Right lobe of liver (tissue), 6 donors: ENCODE measurements at places on chromosomes 5 and 9. TPM values are rescaled to one million over a fixed set of nuclear protein-coding genes. Genes with fewer than 3 reads are reported as not detected.

DNA sequence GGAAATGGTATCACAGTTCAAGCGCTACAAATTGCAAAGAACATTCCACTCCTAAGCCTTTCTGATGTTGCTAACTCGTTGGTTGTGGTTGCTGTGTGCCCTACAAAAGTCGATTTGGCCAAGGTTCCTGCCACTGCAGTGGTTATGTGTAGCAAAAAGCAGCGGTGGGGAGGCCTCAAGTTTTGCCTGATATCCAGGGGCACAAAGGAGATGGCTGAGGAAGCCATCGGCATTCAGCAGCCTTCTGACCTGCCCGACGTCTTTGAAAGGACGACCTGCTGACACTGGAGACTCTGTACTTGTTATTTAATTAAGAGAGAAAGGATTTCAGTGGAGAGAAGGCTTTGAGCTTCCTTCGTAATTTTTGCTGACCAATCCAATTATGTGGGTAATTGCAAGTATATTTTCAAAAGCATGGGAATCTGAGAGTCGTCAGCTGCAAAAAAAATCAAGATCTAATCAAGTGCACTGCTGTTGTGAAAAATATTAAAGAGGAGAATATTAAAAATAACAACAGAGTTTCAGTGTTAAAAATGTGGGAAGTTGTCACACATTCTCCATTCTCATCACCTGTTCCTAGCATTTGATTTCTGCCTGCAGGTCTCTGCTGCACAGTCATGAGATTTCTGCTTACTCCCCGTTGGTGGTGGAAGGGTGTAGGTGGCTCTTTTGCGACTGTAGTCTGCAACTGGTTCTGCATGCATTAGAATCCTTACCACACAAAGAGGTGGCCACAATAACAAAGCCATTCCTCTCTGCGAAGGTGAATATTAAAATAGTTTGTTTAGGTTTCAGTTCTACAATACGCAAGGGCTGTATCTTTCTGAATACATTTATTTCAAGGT is 319.2 kb downstream of the IRX2 start:
- no peaks in the 10 kb centered on the region for H3K27me3 ChIP-seq
- no peaks in the 10 kb centered on the region for H3K36me3 ChIP-seq
- DNase-seq, result no peak

GRCh38 chr5:134530301-134531077 is 5.0 kb downstream of the JADE2 start:
- H3K4me3 ChIP-seq, result no peak overlapping the region
- DNase-seq, result no peak
- peaks cover 30% of the 10 kb centered on the region for H3K4me1 ChIP-seq
- H3K27me3 ChIP-seq, result no peaks in the 10 kb centered on the region
- H3K27ac ChIP-seq, result no peak overlapping the region

- no peaks in the 10 kb centered on the region for H3K4me1 ChIP-seq
- no peaks in the 10 kb centered on the region for H3K36me3 ChIP-seq
- no peak overlapping the region for H3K27ac ChIP-seq
- DNase-seq, result no peak
- H3K27me3 ChIP-seq, result no peaks in the 10 kb centered on the region
- H3K4me3 ChIP-seq, result no peak overlapping the region
Observed at GRCh38 chr5:135743705-135744411, 90.6 kb upstream of the SLC25A48 start.

DNA sequence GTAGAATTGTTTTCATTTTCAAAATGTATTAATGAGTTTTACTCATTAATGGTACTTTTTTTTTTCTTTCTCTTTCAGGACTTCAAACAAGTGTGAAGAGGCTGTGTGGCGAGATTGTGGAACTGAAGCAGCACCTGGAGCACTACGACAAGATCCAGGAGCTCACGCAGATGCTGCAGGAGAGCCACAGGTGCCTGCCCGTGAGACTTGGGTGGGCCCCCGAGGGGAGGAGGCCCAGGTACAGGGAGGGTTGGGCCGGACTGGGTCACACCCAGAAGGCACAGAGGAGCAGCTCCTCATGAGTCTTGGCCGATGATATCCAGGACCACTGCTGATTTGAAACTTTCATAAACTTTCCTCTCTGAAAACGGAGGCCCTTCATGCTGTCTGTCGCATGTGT is 35.6 kb downstream of the CEP72 start:
- no peak for DNase-seq
- H3K4me3 ChIP-seq, result no peak overlapping the region
- H3K4me1 ChIP-seq, result no peaks in the 10 kb centered on the region
- no peak overlapping the region for H3K27ac ChIP-seq
- no peaks in the 10 kb centered on the region for H3K27me3 ChIP-seq

DNA sequence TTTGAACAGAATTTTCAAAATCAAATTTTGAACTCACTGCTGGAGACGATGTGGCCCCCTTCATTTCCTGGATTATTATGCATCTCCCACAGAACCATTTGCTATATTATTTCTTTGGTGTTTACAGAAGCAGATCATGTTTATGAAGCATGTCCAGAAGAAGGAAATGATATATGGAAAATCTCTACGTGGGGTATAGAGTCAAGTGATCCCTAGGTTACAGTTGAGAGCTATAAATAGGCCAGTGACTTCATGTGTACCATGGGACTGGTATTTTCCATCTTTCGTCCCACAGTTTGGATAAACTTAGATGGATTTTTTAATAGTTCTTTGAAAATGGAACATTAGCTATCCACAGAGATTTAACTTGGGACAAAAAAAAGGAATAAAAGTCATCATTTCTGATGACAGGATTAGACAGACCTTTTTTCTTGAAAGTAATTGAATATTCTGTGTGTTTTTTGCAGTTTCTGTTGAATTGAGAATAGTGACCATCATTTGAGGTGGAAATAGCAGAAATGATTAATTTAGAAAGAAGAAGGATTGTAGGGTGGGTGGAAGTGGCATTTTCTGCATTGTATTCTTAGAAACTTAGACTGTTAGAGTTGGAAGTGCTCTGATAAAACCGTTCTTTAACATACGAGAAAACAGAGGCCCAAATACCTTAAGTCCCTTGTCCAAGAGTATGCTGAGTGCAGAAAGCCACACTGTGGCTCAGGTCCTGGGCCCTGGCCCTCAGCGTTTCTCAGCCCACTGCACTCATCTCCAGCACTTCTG is 136.4 kb downstream of the PIP5K1B start:
- no peak overlapping the region for H3K4me3 ChIP-seq
- H3K4me1 ChIP-seq, result no peaks in the 10 kb centered on the region
- no peaks in the 10 kb centered on the region for H3K27me3 ChIP-seq

DNA sequence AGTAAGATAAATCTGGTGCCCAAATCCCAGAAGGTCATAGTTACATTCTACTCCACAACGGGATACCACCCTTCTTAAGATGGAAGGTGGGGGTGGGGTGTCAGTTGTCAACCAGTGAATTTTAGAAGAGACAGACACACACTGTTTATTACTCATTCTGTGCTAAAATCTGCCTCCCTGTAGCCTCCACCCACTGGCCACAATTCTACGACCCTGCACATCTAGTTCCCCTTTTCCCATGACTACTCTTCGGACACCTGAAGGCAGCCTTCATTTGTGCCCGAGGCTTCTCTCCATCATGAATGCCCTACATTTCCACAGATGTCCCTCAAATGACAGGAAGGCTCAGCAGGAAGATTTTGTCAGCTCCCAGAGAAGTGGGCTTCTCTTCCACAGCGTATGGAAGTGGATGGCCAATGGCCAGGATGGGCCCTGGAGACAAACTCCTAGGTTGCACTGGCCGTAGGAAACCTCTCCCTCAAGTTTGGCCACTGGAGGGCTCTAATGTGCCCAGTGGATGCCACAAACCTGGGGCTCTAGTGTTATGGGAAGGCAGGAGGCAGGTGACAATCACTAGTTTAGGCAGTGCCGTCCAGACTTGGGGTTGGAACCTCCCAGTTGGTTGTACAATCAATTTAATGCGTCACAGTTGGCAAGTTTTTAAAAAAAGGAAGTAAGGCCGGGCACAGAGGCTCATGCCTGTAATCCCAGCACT is 46.6 kb downstream of the PTPN3 start:
- H3K27me3 ChIP-seq, result no peaks in the 10 kb centered on the region
- H3K27ac ChIP-seq, result peak overlapping the region; percentile 3
- no peak overlapping the region for H3K4me3 ChIP-seq
- H3K36me3 ChIP-seq, result peaks cover 25% of the 10 kb centered on the region
- no peak for DNase-seq

DNA sequence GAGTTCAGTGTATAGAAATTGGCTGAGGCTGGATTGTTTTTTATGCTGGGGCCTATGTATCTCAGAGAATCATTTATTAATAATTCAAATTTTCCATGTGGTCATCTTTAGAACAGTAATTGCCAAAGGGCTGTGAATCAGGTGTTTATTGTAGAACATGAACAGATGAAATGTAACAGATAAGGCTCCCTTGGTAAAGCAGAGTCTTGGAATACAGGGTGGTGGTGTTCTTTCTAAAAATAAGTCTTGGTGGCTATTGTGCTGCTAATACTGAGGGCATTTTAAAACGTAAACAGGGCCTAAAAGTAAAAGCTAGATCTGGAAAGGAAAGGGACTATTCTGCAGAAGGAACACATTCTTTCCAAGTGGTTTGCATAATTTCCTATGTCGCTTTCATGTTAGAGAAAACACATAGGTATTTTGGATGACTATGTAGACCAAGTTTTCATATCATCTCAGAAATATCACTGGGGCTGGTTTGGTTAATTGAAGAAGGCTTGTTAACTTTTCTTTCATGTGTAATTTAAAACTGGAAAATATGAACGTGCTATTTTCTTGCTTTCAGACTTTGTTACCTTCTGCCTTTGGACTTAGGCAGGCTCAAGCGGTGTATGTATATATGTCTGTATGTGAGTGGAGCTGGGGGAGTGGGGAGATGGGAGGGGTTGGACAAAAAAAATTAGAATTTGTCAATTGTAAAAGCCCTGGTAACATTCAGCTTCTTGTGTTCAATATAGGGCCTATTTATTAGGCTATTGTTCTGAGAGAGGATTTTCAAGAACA is 119.9 kb upstream of the ANKRD55 start:
- no peak overlapping the region for H3K4me3 ChIP-seq
- H3K4me1 ChIP-seq, result no peaks in the 10 kb centered on the region
- no peaks in the 10 kb centered on the region for H3K36me3 ChIP-seq

DNA sequence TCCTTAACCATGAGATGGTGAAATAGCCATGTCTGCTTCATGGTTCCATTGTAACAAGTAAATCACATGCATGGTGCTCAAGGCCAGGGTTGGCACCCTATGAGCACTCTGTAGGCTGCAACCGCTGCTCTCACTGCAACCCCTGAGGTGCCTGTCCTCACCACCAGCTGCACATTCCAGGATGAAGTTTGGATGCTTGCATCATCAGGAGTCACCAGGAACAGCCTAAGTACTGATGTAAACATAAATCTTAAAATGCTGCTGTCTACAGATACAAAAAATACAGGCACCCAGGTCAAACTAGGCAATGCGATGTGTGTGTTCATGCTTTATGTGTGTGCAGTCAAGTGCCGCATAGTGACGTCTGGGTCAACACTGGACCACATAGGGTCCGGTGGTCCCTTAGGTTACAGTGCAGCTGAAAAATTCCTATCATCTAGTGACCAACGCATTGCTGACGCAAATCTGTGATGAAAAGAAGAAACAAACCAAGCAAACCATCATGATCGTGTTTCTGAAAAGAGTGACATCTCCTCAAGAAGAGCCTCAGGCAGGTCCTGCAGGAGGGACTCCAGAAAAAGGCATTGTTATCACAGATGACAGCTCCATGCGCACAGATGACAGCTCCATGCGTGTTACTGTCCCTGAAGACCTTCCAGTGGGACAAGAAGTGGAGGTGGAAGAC is 234.8 kb downstream of the AUH start:
- no peaks in the 10 kb centered on the region for H3K27me3 ChIP-seq
- H3K36me3 ChIP-seq, result no peaks in the 10 kb centered on the region
- H3K4me1 ChIP-seq, result no peaks in the 10 kb centered on the region
- H3K4me3 ChIP-seq, result no peak overlapping the region
- DNase-seq, result no peak

- H3K27me3 ChIP-seq, result no peaks in the 10 kb centered on the region
- H3K27ac ChIP-seq, result no peak overlapping the region
- no peak overlapping the region for H3K4me3 ChIP-seq
Observed at GRCh38 chr5:94674490-94675382, 56.3 kb downstream of the SLF1 start.

- no peak overlapping the region for H3K4me3 ChIP-seq
- no peak for DNase-seq
- H3K27ac ChIP-seq, result no peak overlapping the region
- no peaks in the 10 kb centered on the region for H3K4me1 ChIP-seq
- H3K27me3 ChIP-seq, result no peaks in the 10 kb centered on the region
Observed at GRCh38 chr9:88458716-88459465, 70.6 kb downstream of the SPIN1 start.

DNA sequence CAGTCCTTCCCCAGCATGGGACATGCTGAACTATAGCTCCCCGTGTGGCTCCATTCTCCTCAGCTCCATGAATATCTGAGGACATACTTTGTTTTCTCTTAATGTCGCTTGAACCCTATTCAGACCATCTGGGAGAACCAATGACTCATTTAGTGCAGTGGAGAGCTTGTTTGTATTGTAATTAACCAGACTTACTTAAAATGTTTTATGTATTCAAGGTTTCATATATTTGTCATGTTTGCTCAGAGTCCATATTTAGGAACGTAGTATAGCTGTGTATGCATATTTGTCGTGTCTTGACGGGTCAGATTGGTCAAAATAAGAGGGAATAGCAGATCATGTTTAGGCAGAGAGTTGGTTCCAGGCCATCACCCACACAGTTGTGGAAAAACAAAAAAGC is 150.1 kb upstream of the NTRK2 start:
- H3K4me1 ChIP-seq, result no peaks in the 10 kb centered on the region
- DNase-seq, result no peak
- H3K27ac ChIP-seq, result no peak overlapping the region
- no peaks in the 10 kb centered on the region for H3K27me3 ChIP-seq
- no peak overlapping the region for H3K4me3 ChIP-seq

DNA sequence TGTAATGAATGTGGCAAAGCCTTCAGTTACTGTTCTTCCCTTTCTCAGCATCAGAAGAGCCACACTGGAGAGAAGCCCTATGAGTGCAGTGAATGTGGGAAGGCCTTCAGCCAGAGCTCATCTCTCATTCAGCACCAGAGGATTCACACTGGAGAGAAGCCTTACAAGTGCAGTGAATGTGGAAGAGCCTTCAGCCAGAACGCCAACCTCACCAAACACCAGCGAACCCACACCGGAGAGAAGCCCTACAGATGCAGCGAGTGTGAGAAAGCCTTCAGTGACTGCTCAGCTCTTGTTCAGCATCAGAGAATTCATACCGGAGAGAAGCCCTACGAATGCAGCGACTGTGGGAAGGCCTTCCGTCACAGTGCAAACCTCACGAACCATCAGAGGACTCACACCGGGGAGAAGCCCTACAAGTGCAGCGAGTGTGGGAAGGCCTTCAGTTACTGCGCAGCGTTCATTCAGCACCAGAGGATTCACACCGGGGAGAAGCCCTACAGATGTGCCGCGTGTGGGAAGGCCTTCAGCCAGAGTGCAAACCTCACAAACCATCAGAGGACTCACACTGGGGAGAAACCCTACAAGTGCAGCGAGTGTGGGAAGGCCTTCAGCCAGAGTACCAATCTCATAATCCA is 6.8 kb downstream of the RPL12 start:
- no peaks in the 10 kb centered on the region for H3K4me1 ChIP-seq
- H3K4me3 ChIP-seq, result no peak overlapping the region
- H3K36me3 ChIP-seq, result peaks cover 5% of the 10 kb centered on the region
- no peak for DNase-seq

SHC3 gene
- 0.05 TPM for total RNA-seq

LURAP1L gene
- 16.6 TPM for total RNA-seq

ZNF608 gene
- 6.5 TPM for total RNA-seq

SLC4A9 gene
- not detected for total RNA-seq

SPINK5 gene
- total RNA-seq, result not detected

CBY3 gene
- total RNA-seq, result not detected

PTGER4 gene
- total RNA-seq, result 1.2 TPM

PCDHA11 gene
- total RNA-seq, result not detected

PCDHGA9 gene
- 1.2 TPM for total RNA-seq

FOXI1 gene
- total RNA-seq, result not detected

FGD3 gene
- 2.0 TPM for total RNA-seq

CDH18 gene
- total RNA-seq, result not detected
